ENCODE measurements at places on chromosomes 1 and 21.

- no peak for DNase-seq
Observed at GRCh38 chr1:66366634-66367033, 167.3 kb upstream of the SGIP1 start.

DNA sequence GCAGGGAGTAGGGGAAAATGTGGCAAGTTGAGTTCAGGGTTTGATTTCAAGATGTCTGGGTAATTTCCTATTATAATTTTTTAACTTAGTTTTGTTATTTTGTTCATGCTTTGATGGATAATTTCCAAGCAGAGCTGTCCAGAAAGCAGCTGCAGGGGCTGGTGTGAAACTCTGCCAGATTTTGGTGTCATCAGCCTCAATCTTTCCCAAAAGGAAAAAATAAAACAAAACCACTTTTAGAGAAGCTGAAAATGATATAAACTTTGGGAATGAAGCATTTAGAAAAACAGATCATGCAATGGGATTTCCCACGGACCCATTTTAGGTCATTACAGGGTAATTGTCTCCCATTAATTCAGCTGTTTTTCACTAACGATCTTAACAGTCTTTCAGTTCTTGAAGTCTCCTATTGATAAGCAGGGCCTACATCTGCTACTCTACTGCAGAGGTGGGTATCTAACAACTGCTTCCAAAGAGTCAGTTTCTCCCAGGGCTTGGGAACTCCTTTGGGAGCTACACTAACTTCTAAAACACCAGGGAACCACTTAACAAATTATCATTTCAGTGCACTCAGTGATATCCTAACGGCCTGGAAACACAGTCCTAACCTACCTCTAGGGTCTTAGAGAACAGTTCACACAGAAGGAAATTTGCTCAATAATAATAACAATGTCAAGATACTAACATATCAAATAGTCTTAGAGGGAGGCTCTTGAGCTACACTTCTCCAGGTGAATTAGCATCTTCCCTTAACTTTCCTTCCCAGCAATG lies 12.3 kb downstream of the ZNF436 start:
- no peak for DNase-seq

DNA sequence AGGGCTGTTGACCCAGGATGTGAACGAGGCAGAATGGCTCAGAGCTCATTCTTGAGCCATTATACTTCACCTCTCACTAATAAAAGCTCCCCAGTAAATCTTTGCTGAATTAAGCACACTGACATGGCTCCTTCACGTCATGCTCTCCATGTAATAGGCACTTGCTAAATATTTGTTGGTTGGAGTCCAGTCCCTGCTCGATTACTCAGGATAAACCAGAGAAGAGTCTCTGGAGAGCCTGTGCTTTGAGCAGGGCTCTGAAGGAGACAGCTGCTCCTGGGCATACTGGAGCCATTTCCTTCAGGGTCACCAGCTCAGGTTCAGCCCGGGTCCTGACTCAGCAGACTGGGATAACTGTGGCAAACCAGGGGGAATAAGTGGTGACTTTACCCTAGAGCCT lies 46.9 kb downstream of the HLX start:
- DNase-seq, result no peak

GRCh38 chr1:85172684-85173337 lies 28.0 kb downstream of the SYDE2 start:
- DNase-seq, result no peak

DNA sequence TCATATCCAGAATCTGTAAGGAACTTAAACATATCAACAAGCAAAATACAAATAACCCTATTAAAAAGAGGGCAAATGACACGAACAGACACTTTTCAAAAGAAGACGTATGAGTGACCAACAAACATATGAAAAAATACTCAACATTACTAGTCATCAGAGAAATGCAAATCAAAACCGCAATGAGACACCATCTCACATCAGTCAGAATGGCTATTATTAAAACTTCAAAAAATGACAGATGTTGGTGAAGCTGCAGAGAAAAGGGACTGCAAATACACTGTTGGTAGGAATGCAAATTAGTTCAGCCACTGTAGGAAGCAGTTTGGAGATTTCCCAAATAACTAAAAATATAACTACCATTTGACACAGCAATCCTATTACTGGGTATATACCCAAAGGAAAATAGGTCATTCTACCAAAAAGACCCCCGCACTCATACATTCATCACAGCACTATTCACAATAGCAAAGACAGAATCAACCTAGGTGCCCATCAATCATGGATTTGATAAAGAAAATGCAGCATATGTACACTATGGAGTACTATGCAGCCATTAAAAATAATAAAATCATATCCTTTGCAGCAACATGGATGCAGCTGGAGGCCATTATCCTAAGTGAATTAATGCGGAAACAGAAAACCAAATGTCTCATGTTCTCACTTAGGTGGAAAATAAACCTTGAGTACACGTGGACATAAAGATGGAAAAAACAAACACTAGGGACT lies 230.1 kb upstream of the RAB4A start:
- no peak for DNase-seq

DNA sequence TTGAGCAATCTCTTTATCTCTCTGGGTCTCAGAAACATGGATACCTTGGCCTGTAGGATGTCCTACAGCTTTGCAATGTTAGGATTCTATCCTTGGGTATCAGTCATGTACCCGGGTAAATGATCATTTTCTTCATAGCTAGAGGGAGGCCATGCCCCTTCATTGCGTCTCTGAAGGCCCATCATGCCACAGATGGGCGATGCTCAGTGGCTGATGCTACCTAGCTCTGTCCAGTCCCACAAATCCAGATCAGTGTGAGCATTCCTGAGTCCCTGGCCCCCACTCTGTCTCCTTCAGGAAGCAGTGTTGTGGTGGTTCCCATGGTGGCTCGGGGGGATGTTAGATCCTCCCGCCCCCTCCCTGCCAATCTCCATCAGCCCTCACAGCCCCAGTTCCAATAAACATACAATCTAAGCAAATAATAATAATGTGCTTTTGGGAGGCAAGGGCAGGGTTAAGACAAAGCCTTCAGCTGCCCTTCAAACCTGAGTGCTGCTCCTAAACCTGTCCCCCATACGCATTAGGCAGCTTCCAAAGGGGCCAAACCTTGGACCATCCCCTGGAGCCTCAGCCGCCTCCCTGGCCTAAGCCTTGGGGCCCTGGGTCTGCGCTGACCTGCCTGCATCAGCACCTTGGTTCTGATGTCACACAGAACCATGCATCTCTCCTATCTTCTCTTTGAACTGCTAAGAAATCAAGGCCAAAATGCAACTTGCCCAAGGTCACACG lies 681 bp upstream of the GPR61 start:
- no peak for DNase-seq

- no peak for DNase-seq
Observed at GRCh38 chr1:62810420-62811274, 26.7 kb downstream of the ATG4C start.

DNA sequence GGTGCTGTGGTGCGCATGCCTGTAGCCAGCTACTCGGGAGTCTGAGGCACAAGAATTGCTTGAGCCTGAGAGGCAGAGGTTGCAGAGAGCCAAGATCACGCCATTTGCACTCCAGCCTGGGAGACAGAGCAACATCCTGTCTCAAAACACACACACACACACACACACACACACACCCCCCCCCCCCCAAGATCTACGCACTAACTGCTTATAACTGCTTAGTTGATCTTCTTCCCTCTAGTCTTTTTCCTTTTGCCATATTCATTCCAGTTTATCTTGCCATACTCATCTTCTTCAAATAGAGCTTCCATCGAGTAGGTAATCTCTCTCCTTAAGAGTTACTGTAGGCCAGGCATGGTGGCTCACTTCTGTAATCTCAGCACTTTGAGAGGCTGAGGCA lies 20.9 kb downstream of the EPB41 start:
- no peak for DNase-seq

DNA sequence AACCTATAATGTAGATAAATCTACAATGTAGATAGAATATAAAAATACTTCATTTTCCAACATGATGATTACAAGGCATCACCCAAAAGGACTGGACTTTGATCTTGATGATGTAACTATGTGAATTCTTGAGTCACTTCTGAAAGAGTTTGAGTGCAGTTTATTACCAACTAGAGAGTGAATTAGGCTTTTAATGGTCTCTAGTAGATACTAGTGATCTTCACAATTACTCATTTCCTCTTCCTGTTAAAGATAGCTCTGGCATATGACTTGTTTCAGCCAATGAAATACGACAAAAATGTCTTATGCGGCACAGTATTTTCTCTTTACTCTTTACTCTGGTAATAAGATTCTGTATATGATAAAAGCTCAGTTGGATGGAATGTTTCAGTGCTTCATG lies 1588.1 kb upstream of the B3GALT2 start:
- no peak for DNase-seq

- DNase-seq, result no peak
Observed at GRCh38 chr1:168092566-168093355, 44.0 kb downstream of the GPR161 start.

DNA sequence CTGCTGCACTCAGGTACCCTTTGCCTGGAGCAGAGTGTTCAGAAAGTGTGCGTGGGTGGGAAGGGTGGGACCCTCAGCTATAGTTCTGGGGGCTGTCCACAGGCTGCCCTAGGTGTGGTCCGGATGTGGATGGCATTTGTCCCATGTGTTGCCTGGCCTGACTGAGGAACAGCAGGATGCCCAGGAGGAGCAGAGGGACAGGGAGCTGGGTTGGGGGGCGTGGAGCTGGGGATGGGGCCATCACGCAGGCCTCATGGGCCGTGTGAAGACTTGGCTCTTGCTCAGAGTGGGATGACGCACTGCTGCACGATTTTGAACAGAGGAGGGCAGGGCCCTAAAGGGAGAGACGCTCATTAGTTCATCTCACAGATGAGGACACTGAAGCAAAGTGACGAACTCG lies 17.0 kb downstream of the C1orf115 start:
- DNase-seq, result no peak

GRCh38 chr1:174995916-174996315 lies 3.8 kb upstream of the CACYBP start:
- no peak for DNase-seq

GRCh38 chr1:39360731-39361130 lies 130.7 kb upstream of the BMP8A start:
- no peak for DNase-seq

GRCh38 chr1:78052685-78053405 lies 7.1 kb downstream of the GIPC2 start:
- DNase-seq, result no peak

- no peak for DNase-seq
Observed at GRCh38 chr1:186178426-186179043, 196.5 kb downstream of the TPR start.

Measured in urinary bladder (tissue), 4 donors.